ENCODE measurements at places on chromosomes 4 and X. TPM values are rescaled to one million over a fixed set of nuclear protein-coding genes. Genes with fewer than 3 reads are reported as not detected.

- no peak for DNase-seq
Observed at GRCh38 chr4:76270244-76271175, 19.0 kb downstream of the FAM47E start.

DNA sequence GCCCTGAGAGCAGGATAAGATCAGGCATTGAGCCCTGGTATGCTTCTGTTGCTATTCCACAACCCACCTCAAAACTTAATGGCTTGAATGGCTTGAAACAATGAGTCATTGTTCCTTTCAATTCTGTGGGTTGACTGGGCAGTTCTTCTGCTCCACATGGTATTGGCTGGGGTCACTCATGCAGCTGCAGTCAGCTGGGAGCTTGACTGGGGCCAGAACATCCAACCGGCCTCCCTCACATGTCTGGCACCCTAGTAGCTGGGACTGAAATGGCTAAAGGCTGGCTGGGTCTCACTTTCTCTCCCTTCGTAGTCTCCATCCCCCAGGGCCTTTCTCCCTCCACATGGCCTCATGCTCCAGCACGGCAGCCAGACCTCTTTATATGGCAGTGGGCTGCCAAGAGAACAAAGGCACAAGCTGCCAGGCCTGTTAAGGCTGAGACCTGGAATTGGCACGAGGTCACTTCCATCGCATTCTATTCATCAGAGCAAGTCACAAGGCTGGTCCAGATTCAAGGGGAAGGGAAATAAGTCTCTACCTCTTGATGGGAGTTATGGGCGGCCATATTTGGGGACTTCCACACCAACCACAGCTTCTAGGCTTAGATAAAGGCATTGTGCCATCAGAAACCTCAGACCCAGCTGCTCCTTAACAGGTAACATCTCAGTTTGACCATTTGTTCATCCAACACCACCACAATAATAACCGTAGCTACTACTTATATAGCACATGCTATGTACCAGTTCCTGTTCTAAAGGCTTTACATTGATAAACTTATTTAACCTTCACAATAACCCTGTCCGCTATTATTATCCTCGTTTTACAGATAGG is 159.7 kb upstream of the ATP6AP2 start:
- no peak for DNase-seq

DNA sequence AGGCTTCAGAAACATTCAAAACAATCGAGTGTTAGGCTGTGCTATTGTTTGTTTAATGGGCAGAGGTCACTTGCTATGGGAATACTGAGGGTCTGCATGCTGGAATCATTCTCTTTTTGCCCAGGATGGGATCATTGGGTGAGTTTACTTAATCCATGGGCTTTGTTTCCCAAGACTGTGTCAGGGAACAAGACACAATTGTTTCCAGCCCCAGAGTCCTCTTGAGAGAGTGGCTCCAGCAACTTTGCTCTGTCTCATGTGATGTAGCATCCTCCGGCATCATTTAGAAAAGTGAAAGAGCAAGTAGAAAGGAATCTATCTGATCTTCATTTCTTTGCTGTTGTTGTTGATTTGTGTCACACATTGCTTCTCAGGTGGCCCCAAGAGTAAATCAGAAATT is 1.8 kb downstream of the TENM3 start:
- no peak for DNase-seq

DNA sequence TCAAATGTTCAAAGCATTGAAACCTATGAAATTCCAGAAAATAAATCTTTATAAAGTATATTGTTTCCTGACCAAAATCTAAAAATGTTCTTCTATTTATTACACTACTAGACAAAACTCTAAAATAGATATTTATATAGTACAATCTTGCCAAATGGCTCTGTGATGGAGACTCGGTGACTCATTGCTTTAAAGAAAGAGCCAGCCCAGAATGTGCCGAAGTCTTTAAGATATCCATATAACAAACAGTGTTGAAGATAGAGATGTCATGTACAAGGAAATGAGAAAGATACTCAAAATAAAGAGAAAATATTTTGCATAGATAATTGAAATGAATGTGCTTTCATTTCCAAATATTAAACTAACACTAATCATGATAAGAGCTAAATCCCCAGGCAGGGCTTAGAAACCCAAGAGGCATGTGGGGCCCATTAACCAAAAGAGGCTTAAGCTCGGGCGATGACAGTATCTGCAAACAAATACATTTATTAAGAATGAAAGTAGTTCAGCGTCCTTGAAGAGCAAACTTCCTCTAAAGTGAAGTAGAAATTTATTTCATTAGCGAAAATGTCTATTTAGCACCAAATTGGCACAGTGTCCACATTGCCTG is 102.1 kb upstream of the FAM9B start:
- DNase-seq: no peak

DNA sequence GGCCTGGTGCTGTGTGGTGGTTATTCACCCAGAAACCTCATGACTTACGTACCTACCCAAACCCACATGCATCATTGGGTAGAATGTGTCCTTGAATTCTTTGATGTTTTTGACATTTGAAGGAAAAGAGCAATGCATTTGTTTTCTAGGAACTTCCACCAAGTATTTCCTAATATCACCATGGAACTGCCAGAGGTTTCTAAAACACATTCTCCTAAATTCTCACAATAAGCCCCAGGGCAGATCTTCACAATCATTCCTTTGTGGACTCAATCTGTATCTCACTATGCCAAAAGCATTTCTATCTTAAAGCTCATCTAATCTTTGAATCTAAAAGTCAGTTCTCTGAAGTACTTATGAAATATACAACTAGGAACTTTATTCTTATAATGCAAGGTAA is 8.3 kb upstream of the ODAM start:
- no peak for DNase-seq

DNA sequence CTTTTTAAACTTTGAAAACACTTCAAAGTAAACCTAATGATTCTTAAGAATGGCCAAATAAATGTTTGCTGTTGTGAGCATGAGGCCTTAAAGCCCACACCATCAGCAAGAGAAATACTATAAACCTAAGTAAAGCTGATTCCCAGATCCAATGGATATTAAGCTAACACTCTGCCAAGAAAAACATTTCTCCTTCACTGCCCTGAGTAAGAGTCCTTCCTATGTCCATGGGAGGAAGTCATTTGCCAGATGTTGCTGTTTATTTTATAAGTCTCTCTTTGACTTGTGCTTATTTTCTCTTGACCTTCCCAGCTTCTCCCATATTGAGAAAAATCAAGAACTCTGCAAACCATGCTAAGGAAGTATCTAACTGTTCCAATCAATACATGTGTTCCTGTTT is 154.3 kb upstream of the EDNRA start:
- DNase-seq: no peak

DNA sequence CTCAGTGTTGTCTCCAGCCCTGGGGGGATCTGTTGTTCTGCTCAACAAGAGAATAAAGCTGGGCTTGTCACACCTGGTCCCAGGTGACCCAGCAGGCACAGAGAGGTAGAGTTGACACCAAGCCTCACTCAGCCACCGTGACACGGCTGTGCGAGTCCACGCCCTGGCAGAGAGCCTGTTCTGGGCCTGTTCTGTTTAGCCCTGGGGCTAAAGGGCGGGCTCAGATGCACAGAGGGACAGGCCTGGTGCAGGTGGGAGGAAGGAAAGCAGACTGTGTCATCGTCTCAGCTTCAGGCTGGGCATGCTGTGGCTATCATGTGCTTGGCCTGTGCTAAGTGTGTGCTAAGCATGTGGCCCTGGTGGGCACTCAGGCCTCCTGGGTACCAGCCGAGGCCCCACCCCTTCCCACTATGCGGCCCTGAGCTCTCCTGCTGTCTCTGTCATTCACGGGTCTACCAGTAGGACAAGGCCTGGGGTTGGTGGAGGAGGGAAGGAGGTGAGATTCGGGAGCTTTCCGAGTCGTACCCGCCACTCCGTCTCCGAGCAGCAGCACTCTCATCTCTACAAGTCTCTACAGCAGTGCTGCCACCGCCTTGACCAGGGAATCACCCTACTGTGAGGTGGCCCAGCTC is 10.8 kb downstream of the WFS1 start:
- no peak for DNase-seq

GRCh38 chrX:40721489-40722106 is 13.7 kb downstream of the MED14 start:
- no peak for DNase-seq

ADH4 gene
- total RNA-seq: not detected

FBXO8 gene
- 22.4 TPM for total RNA-seq

CD38 gene
- 10.1 TPM for total RNA-seq

GRCh38 chr4:115145393-115146160 is 32.2 kb upstream of the NDST4 start:
- no peak for DNase-seq

DNA sequence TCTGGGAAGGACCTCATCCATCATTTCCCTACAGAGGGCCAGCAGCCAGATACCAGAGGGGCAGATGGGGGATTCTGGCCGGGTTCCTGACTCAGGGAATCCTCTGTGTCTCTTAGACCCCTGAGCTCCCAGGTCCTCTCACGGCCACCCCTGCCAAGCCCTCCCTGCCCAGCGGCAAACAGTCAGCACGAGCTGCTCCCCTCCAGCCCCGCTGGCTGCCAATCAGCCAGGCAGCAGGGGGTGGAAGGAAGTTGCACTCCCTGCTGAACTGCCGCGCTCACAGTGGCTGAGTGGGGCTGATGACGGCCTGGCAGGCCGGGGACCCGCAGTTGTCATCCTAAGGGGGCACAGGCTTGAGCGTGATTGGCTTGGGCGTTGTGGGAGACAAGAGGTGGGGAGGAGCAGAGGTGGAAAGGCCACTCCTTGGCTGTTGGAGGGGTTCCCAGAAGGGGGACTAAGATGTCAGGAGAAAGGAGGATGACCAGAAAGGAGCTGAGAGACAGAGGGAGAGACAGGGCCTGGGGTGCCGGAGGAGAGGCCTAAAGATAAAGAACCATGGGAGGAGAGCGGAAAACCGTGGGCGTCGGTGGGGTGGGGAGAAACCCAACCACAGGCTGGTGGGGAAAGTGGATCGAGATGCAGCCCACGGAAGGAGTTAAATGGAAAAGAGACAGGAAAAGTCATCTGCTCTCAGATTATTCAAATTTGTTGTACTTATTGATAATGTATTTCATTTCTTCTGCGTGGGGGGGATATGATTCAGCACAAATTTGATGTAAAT is 4.4 kb upstream of the CCDC149 start:
- no peak for DNase-seq

- no peak for DNase-seq
Observed at GRCh38 chr4:77104791-77105540, 29.2 kb upstream of the CCNI start.

- peak; percentile 57 for DNase-seq
Observed at GRCh38 chrX:11137543-11138139, 26.5 kb downstream of the HCCS start.

TRPC5OS gene
- total RNA-seq: not detected

DNA sequence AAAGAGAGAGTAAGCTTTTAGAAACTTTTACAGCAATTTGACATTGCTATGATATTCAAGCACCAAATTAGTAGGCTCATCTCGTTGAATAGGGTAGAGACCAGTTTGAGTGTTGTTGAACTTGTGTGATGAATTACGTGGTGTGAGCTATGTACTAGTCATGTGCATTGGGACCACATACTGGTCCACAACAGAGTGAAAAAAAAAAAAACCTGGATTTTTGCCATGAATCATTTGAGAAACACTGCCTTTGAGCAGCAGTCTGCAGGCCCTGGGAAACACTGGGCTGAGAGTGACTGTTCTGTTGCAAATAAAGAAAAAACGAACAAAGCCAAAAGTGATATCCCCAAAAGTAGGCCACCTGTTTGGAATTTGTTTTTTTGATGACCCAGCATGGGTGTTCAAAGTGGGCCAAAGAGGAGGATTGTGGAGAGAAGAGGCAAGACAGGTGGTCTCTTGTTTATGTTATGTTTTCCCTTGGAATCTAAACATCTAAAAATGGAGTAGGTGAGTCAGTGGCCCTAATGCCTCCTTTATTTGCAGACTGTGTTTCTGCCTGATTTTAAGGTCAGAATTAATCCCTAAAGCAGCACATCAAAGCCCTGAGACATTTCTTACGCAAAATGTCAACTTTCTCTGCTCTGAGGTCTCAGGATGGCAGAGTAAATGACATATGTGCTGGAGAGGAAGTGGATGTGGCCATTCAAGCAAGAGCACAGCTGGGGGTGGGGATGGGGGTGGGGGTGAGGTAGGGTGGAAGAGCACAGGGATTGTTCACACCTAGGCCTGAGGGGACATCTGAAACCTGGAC is 33.5 kb downstream of the TAF7L start:
- no peak for DNase-seq

DCAF8L2 gene
- not detected for total RNA-seq

GRCh38 chrX:100995469-100995868 is 26.0 kb downstream of the ARL13A start:
- DNase-seq: no peak

DNA sequence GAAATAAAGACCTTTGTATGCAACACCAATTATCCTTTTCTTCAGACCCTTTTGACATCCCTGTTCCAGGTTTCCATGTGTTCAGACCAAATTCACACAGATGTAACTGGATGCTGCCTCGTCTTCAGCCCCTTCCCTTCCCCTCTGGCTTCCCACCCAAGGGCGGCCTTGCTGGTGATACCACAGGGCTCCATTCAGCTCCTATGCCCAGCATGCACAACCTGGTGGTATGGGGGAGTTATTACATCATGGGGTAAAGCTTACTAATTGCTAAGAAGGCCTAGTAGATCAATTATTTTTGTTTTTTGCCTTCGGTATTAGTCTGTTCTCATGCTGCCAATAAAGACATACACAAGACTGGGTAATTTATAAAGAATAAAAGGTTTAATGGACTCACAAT is 317.0 kb upstream of the CXXC4 start:
- no peak for DNase-seq

GRCh38 chr4:52588771-52589591 is 70.1 kb downstream of the USP46 start:
- DNase-seq: no peak

ATP5ME gene
- total RNA-seq: 113 TPM

NRK gene
- not detected for total RNA-seq

Measured in B cell (primary cell).